ENCODE measurements at places on chromosomes 13 and 19.

GRCh38 chr19:28615966-28616365 lies 597.0 kb downstream of the UQCRFS1 start:
- no peak for DNase-seq

DNA sequence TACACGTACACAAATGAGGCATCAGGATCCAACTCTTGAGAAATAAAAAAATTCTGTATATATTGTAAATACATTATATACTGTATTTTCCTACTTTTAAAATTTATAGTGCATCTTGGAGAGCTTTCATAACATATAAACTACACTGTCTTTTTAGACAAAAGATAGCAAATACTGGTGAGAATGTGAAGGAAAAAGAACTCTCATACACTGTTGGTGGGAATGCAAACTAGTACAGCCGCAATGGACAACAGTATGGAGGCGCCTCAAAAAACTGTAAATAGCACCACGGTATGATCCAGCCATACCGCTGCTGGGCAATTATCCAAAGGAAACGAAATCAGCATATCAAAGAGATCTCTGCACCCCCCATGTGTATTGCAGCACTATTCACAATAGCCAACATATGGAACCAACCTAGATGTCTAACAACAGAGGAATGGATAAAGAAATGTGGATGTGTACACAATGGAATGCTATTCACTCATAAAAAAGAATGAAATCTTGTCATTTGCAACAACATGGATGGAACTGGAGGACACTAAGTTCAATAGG lies 292.4 kb downstream of the EFNB2 start:
- no peak for DNase-seq

DNA sequence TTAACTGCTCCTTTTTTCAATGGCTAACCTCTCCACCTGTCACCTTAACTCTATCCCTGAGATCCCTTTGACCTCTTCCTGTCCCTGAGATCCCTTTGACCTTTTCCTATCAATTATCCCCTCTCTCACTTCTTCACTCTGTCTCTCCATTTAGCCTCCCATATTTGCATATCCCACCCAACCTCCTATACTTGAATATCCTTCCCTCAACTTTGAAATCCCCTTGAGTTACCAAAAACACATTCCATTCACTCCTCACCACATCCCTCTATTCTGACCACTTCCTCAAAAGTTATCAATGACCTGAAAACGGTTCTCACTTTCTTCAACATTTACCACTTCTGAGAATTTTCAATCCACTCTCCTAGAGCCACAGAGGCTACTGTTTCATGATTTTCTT lies 3.0 kb downstream of the MYCBP2 start:
- no peak for DNase-seq

GRCh38 chr13:48234566-48235340 lies 1.7 kb downstream of the ITM2B start:
- DNase-seq = no peak

GRCh38 chr19:28234637-28235036 lies 978.3 kb downstream of the UQCRFS1 start:
- DNase-seq = peak; percentile 55

GRCh38 chr13:40812724-40813445 lies 23.5 kb downstream of the SLC25A15 start:
- no peak for DNase-seq

GRCh38 chr13:59476366-59476765 lies 687.4 kb downstream of the DIAPH3 start:
- DNase-seq = no peak

DNA sequence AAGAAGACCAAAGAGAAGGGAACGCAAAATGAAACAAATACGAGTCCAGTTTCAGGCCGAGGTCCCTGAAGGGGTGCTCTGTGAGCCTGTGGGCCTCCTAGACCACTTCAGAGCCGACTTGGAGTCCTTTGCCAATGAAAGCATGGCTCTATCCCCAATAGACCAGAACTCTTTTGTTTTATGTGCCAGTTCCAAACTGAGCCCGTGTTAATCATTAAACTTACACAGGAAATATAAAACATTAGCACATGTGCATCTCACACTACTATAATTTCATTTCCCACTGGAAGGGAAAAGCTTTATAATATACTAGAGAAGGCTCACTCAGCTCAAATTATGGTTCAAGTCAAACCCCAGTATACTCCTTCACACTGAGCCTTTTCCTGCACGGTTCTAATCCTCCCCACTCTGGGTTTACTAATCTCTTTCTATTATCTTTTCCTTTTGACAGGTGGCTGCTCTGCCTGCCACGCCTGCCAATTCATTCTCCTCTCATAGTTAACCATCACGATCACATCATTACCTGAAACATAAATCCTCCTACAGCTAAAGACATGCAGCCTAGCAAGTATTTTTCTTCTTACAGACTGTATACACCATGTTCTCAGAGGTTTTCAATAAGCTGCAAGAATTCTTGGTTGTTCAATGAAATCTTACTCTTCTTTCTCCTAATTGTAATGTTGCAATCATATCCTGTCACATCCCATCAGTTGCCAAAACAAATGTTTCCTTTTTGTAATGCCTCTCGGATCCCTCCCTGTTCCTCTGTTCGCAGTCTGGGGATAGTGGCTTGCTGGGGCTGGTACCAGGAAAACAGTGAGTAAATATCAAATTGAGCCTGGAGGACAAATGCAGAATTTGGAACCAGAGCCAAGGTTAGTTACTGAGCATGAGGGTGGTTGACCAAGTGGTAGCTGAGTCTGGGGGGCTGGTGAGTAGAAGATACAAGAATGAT lies 18.8 kb upstream of the WASF3 start:
- no peak for DNase-seq

DNA sequence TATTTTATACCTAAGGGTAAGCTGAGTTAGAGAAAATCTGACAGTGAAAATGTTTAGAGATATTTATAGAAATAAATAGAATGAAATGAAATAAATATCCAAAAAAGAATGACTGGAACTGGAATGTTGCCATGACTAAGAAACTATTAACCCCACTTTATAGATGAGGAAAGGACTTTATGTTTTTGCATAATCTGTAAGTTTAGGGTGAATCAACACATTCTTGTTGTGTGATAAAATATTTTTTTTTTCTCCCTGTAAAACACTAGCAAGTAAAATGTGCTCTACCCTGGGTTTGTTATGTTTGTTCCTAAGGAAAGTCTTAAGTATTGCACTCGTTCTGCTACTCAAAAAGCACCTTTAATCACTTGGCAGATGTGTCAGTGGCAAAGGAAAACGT lies 83.8 kb upstream of the KL start:
- no peak for DNase-seq

DNA sequence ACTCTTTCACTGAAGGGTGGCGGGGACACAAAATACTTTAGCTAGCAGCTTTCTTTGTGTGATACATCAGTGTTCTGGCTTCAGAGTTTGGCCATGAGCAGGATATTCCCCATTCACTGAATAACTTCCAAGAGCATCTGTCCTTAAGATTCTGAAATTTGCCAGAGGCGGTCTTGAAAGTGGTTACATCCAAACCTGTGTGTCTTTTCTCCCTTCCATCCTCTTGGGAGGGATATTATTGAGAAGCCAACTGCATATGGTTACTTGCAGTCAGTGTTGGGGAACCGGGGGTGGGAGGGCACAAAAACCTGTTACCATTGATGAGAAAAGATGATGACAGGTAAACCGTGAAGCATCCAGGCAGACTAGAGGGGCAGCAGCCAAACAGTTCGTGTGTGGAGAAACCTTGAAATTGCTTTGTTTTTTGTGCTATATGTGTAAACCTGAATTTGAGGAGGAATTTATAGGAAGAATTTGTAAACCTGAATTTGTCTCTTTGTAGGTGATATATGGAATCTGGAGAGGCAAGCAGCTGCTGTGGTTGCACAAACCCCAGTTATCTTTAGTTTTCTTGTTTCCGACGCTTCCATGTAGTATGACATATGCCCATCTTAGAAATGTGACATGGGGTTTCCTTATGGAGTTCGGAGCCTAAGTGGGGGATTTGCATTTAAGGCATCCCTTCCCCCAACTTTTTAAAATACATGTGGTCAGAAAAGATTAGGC lies 104.8 kb downstream of the WDFY2 start:
- no peak for DNase-seq

DNA sequence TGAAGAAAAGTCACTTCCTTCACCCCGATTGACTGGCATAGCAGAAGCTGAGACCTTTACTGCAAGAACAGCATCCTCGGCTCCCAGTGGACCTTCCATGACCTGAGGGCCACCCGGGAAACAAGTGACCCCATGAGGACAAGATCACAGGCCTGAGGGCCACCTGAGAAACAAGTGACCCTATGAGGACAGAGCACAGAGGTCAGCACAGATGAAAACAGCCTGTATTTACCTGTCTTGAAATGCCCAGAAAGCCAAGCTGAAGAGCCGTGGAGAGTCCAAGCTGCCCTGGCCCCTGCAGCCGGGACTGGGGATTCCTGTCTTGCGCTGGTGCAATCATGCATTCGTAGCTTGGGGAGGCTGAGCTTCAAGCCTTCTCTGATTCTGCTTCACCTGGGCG lies 114.2 kb upstream of the SPACA7 start:
- DNase-seq = no peak

GRCh38 chr19:32550666-32551065 lies 30.3 kb upstream of the PDCD5 start:
- DNase-seq = no peak

- DNase-seq = no peak
Measured at GRCh38 chr13:45276913-45277312, 64.1 kb downstream of the TPT1 start.

GRCh38 chr13:96958286-96958891 lies 35.9 kb downstream of the OXGR1 start:
- DNase-seq = peak; percentile 9

- DNase-seq = no peak
Measured at GRCh38 chr13:36310417-36311108, 12.9 kb upstream of the CCDC169 start.

GRCh38 chr13:29594710-29595379 lies 643 bp downstream of the SLC7A1 start:
- no peak for DNase-seq

- peak; percentile 41 for DNase-seq
Measured at GRCh38 chr13:50731400-50731799, 112.1 kb downstream of the DLEU7 start.

GRCh38 chr13:97743938-97744337 lies 209.5 kb upstream of the IPO5 start:
- no peak for DNase-seq

DNA sequence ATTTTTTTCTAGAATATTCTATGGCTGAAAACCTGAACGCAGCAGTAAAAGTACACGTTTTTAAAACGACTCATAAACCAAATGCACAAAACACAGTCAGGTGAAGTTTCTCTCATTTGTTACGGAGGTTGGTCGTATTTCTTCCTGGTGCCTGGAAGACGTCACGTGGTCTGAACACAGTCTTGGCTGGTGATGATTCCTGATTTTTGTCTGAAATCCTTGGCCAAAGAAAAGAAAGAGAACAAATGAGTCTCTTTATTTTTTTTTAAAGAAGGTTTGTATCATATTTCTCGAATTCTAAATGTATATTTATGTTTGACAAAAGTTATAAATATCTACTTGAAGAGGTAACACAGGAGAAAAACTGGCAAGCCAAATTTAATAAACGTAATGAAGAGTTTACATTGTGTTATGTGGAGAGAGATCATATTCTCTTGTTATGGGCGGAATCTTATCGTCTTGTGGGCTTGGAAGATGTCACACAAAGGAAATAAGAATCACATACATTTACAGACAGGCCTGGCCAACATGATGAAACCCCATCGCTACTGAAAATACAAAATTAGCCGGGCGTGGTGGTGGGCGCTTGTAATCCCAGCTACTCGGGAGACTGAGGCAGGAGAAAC lies 10.0 kb upstream of the PNMA8A start:
- DNase-seq = no peak

DNA sequence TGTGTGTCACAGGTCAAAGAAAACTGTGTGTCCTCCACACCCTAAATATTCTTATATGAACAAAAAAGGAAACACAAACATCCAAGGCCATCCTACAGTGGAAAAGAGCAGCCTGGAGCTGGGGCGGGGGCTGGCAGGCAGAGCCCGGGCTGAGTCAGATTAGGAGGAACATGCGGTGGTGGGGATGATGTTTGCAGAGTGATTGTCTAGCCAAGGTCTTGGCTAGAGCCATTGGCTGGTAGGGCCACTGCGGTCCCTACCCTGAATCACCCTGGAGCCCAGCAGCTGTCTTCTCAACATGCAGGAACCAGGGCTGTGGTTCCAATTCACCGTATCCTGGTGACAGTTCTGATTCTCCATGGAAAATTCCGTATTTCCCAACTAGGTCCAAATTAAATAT lies 439.5 kb downstream of the FGF9 start:
- DNase-seq = no peak

GRCh38 chr13:57629821-57630235 lies 1.7 kb upstream of the PCDH17 start:
- DNase-seq = peak; percentile 81

DNA sequence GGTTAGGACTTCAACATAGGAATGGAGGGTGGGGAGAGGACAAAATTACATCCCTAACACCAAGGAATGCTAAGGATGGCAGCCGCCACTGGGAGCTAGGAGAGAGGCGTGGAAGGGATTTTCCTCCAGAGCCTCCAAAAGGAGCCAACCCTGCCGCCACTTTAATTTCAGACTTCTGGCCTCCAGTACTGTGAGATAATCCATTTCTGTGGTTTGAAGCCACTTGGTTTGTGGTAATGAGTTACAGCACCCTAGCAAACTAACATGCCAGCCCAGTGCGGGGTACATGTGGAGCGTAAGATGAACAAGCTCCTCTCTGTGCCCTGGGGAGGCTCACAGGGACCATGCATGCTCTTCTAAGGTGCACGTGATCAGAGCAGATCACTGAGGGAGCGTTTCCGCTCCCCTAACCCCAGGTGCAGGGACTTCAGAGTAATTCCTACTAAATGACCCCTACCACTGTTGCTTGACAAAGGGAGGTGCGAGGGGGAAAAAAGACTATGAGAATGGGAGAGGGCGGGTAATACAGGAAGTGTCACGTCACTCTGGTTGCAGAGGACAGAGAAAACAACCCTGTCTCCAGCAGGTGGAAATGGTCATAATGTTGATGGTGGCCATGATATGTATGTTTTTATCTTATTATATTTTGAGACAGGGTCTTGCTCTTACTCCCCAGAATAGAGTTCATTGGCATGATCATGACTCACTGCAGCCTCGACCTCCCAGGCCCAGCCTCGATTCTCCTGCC lies 12.0 kb downstream of the FPR1 start:
- no peak for DNase-seq

DNA sequence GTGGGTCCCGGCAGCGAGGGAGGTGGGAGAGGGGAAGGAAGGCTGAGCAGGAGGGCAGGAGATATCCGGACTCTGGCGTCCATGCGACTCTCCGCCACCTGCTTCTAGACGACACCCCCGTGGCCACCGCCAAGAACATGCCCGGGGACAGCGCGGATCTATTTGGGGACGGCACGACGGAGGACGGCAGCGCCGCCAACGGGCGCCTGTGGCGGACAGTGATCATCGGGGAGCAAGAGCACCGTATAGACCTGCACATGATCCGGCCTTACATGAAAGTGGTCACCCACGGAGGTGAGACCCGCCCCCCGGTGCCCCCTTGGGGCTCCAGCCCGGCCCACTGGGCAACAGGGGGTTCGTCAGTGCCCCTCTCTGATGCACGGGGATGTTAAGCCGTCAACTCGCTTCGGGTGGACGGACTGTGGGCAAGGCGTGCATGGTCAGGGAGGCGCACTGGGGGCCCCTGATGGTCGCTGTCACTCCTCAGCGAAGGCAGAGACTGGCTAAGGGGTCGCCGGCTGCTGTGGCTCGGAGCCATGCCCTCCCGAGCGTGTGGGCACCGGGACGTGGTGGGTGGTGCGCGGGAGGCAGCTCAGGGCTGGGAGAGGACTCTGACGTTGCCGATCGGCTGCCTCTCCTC lies 25.1 kb upstream of the NMRK2 start:
- no peak for DNase-seq

GRCh38 chr13:112596235-112596634 lies 8.3 kb upstream of the TUBGCP3 start:
- DNase-seq = no peak

Data from retinal pigment epithelial cell (primary cell).